ENCODE measurements at places on chromosomes 16 and 17.

- no peak for DNase-seq
Measured at GRCh38 chr16:47156680-47157215, 13.0 kb upstream of the NETO2 start.

- no peak for DNase-seq
Measured at GRCh38 chr17:61459939-61460718, 7.9 kb downstream of the TBX4 start.

DNA sequence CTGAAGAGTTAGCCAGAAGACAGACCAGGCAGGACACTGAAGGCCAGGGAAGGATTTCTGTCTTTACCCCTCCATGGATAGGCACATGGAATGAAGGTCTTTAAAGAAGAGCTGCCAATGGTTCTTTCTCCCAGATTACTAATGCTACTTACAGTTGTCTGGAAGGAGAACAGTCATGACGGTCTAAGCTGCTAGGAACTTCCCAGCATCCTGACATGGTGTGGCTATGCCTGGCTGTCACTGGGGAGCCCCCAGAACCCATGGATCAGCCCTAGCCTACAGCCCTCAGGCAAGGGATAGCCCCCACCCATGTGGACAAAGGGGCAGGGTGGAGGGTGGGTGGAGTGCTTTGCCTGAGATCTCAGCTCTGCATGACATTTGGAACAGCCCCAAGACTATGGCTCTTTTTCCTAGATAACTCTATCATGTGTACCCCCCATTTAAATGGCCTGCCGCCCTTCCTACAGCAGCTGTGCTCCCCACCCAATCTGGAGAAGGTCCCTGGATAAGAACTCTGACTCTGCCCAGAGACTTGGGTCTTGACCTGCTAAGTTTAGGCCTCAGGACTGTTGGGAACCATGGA is 9.2 kb upstream of the KAT7 start:
- no peak for DNase-seq

GRCh38 chr16:75647112-75647491 is 363 bp downstream of the KARS1 start:
- DNase-seq = no peak

GRCh38 chr17:47998044-47998443 is 27.1 kb downstream of the CDK5RAP3 start:
- no peak for DNase-seq

DNA sequence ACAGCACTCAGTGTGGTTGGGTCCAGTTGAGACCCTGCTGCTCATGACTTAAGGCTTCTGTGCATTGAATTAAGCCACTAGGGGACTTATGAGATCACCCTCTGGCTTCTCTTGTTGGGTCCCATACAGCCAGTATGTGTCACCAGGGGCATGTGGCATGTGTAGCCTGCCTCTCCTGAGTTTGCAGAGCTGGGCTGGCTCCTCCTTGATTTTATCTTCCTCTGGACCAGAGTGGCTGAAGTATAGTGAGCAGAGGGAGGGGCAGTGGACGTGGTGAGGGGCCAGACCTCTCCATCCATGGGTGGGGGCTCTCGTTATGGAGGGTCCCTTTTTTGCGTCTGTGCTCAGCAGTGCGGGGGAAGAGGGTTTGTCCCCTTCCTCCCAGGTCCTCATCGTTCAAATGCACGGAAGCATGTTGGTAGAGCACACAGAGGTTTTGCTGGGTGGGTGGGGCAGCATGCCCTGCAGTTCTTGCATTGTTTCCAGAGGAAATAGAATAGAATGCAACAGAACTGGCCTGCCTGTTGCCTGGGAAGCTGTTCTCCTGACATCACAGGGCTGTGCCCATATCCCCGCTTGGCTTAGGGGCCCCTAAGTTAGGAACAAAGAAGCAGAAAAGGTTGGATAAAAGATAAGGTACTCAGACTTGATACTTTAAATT is 77.4 kb downstream of the SPECC1 start:
- no peak for DNase-seq

- no peak for DNase-seq
Measured at GRCh38 chr16:26391833-26392232, 674.9 kb upstream of the C16orf82 start.

- DNase-seq = no peak
Measured at GRCh38 chr16:35174016-35174415, 1714.6 kb downstream of the TP53TG3F start.

DNA sequence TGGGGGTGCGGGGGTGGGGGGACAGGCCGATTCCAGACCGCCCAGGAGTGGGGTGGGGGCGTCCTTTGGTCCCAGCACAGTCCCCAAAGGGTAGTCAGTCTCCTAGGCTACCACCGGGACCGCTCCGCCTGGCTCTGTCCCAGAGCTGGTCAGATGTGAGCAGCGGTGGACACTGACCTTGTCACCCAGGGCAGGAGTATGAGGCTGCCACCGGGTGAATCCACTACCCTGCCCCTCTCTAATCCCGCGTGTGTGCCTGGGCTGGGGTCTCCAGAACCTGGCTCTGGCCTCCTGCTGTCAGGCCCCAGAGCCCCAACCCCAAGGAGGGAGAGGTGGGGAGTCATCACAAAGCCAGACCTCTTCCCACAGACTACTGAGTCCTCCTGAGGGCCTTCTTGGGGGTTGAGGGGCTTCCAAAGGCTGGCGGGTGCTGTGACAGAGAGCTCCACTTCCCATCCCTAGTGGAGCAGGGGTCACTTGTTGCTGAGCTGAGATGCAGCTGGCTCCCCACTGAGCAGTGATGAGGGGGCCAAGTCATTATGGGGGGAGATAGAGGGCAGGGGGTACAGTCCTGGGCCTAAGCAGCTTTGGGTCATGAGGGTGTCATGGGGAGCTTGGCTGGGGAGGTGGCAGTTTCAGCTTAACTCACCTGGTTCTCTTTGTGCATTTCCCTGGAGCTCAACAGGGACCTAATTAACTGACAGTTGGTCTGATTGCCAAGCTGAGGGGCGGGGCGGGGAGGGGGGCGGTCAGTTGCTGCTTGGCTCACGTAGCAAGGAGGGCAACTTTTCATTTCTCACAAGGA is 1.2 kb downstream of the PPP1R1B start:
- DNase-seq = no peak

- no peak for DNase-seq
Measured at GRCh38 chr17:67562005-67562404, 155.7 kb upstream of the NOL11 start.

GRCh38 chr17:75552425-75553294 is 27.2 kb downstream of the LLGL2 start:
- no peak for DNase-seq

- no peak for DNase-seq
Measured at GRCh38 chr16:28596840-28597691, at the start of gene SULT1A2. Gene SULT1A2, minus strand, starts transcription at chr16:28597050. Its CDS starts 1,120 bp downstream, at chr16:28595930.

DNA sequence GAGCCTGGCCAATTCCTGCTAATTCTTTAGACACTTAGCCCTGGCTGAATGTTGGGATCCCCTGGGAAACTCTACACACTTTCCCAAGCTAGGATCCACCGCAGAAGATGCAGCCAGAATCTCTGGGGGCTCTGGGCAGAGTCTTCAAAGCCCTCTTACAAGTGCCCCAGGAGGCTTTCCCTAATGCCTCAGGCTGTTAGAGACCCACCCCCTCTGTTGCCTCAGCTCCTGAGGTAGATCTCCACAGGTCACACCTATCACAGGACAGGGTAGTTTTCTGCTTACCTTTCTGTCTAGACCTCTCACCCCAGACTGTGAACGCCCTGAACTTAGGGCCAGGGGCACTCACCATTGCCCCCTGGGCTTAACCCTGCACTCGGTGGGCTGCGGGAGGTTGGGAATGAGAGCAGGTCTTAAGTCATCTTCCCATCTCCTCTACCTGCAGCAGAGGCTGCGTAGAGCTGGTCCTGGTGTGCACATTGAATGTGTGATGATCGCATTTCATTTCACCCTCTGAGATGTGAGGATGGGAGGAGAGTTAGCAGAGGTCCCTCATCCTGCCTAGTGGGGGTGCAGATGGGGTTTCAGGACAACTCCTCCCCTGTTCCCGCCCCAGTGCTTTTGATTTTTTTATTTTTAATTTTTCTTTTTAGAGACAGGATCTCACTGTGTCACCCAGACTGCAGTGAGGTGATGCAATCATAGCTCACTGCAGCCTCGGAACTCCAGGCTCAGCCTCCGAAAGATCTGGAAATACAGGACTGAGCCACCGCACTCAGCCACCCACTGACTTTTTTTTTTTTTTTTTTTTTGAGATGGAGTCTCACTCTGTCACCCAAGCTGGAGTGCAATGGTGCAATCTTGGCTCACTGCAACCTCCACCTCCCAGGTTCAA is 89.0 kb upstream of the LHX1 start:
- DNase-seq = no peak

DNA sequence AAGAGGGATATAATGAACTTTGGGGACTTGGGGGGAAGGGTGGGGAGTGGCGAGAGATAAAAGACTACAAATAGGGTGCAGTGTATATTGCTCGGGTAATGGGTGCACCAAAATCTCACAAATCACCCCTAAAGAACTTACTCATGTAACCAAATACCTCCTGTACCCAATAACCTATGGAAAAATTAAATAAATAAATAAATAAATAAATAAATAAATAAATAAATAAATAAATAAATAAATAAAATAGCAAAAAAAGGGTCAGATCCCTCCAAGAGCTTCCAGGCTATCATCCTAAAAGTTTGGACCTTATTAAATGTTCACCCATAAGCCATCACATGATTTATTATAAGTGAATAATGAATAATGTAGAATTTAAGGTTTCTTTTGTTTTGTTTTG is 636.1 kb upstream of the C16orf82 start:
- no peak for DNase-seq

DNA sequence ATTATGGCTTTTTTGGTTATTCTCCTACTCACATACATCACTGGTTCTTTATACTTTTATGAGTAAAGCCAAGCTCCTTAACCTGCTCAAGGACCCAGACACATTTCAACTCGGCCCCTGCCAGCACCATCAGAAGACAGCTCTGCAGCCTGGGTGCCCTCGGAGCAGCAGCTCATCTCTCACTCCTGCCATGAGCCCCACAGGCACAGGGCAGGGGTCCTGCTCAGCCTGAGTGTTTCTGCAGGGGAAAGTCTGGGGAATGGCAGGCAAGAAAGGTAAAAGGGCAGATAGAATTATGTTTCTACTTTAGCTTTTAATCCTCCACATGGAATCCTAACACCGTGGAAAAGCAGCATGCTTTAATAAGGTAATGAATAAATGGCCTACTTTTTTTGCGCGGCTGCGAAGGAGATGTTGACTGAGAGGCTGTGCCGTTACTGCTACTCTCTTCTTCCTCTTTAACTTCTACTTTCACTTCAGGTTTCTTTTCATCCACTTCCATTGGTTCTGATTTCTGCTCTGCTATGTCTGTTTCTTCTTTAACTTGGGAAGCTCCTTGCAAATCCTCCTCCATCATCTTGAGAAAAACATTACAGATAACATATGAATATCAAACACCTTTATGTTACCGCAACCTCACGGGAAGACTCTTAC is 50.1 kb upstream of the TRAP1 start:
- no peak for DNase-seq

DNA sequence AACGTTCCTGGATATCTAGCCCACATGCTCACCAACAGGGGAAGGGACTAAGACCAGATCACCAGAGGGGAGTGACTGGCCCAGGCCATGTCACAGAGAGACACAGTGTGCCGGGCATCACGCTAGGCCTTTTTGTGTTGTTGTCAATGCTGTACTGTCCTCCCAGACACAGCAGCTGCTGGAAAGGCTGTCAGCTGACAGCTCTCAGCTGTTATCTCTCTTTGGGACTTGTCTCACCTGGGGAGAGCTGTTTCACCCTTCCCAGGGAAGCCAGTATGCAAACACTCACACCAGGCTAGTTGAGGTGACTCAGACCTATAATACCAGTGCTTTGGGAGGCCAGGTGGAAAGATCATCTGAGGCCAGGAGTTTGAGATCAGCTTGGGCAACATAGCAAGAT is 19.4 kb downstream of the UNC45B start:
- no peak for DNase-seq

- DNase-seq = no peak
Measured at GRCh38 chr17:1440921-1441320, 15.1 kb downstream of the CRK start.

- no peak for DNase-seq
Measured at GRCh38 chr16:77738706-77739558, 16.6 kb downstream of the NUDT7 start.

DNA sequence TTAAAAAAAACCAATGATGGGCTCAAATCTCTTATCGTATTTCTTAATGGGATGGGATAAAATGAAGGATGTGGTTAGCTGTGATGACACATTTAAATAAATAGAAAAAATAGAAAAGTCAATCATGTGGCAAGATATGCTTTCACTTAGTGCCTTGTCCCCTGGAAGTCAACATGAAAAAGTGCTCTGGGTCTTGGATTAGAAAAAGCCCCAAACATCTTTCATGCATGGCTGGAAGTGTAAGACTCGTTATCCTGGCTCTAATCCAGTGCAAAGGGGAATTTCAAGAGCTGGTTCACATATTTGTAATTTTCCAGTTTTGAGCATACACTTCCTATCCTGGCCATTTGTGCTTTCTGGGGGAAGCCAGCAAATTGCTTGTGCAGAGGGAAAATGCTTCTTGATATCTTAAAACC is 160.9 kb downstream of the MAP2K6 start:
- DNase-seq = no peak

DNA sequence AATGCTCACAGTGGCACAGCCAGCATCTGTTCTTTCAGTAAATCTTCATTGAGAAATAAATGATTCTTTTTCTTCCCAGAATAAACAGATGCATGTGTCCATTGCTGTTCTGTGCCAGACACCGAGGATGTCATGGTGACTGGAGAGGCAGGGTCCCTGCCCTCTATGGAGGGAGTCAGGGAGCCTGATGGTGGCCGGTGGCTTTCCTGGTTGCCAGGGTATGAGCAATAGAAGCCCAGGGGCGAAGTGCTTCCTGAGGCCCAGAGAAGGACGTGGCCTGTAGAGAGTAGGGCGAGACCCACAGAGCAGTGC is 29.9 kb upstream of the NUDT16L1 start:
- DNase-seq = no peak

GRCh38 chr17:2563543-2563942 is 29.9 kb upstream of the PAFAH1B1 start:
- DNase-seq = no peak

DNA sequence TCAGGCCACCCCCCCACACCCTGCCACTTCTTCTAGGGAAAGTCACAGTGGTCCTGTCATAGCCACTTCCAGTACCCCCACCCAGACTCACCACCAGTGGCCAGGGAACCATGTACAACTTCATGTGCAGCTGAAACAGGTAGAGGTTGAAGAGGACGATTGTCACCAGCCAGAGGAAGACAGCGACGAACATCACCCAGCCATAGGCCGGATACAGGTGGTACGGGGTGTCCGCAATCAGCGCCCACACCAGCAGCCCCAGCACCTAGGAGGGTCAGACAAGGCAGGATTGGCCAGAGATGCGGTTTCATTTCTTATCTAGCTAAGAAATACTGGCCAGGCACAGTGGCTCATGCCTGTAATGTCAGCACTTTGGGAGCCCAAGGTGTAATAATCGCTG is 16.7 kb downstream of the ARL2BP start:
- no peak for DNase-seq

- no peak for DNase-seq
Measured at GRCh38 chr17:56985371-56986162, 7.6 kb downstream of the SCPEP1 start.

- DNase-seq = no peak
Measured at GRCh38 chr17:75913537-75914210, 9.0 kb upstream of the MRPL38 start.

GRCh38 chr16:85348911-85349334 is 236.7 kb upstream of the CIBAR2 start:
- DNase-seq = no peak
